Activated T-cell treated with anti-CD3 and anti-CD28 coated beads, Interleukin-2, amount 50 U/mL, for 72 hours (primary cell): ENCODE measurements at places on chromosomes 16 and 17. TPM values are rescaled to one million over a fixed set of nuclear protein-coding genes. Genes with fewer than 3 reads are reported as not detected.

DNA sequence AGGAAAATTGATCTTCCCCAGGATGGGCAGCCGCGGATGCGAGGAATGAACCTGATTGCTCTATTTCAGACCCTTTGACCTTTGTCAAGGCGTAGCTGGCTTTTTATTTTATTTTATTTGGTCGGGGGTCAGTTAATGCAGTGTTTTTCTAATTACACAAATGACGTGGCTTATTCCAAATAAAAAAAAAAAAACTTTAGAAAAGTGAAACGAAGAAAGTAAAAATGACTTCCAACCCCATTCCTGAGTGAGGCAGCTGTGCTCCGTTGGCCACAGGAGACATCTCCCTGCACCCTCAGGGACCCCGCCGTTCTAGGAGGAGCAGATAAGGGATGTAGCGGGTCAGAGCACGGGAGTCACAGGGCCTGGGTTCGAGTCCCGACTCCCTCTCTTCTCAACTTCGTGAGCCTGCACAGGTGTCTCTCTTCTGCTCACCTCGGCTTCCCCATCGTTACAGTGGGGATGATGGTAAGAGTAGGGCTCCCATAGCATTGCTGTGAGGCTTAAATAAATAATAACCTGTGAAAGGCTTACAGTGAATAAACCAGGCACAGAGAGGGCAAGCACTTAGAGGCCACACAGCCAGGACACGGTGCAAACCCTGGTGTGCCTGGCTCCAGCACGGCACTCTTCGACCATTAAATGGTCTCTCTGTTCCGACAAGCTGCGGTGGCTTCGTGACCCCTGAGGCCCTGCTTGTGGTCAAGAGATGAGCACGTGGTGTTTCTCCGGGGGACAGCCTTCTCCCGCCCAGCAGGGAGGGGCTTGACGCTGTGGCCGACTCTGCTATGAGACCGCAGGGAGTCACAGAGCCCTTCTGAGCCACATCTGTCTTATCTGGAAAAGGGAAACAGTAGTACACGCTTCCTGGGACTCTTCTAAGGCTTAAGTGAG is 10.2 kb downstream of the FOXF1 start:
- DNase-seq, result no peak

DNA sequence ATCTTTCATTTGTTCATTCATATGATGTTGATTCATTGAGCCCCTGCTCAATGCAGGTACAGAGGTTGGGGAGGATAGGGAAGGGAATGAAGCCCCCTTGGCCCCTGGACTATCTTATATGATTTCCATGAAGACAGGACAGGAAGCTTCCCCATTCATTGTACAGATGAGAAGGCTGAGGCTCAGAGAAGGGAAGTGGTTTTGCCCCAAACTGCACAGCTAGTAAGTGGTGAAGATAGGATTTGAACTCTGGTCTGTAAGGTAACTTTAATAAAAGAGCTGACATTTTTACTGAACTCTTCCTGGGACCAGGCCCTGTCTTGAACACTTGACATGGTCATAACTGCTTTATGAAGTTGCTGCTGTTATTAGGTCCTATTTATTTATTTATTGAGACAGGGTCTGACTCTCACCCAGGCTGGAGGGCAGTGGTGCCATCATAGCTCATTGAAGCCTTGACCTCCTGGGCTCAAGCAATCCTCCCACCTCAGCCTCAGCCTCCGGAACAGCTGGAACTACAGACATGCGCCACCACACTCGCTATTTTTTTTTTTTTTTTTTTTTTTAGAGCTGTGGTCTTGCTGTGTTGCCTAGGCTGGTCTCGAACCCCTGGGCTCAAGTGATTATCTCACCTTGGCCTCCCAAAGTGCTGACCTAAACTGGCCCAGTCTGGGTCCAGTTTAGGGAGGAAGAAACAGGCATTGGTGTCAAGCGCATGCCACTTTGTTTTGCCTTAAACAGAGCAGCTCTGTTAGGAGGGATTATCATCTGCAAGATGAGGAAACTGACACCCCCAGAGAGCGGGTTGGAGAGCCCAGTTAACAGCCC is 5.0 kb downstream of the CTF1 start:
- no peak for DNase-seq

The TAC4 gene
- not detected for total RNA-seq

The AIPL1 gene
- not detected for total RNA-seq

The WSCD1 gene
- total RNA-seq, result 0.19 TPM

DNA sequence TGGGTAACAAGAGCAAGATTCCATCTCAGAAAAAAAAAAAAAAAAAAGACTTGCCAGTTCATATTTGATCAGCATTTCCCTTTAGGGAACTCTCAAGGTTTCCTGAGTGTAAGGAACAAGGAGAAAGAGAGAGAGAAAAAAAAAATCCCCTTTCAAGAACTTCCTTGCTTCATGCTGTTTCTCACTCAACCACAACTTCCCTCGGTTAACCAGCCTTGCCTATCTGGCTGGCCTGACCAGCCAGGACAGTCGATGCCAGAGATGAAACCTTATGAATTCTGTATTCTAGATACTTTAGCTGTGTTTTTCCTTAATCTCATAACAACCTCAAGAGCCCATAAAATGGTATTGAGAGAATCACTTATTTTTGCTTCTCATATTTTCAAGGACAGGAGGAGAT is 2.6 kb upstream of the N4BP1 start:
- DNase-seq, result no peak

DNA sequence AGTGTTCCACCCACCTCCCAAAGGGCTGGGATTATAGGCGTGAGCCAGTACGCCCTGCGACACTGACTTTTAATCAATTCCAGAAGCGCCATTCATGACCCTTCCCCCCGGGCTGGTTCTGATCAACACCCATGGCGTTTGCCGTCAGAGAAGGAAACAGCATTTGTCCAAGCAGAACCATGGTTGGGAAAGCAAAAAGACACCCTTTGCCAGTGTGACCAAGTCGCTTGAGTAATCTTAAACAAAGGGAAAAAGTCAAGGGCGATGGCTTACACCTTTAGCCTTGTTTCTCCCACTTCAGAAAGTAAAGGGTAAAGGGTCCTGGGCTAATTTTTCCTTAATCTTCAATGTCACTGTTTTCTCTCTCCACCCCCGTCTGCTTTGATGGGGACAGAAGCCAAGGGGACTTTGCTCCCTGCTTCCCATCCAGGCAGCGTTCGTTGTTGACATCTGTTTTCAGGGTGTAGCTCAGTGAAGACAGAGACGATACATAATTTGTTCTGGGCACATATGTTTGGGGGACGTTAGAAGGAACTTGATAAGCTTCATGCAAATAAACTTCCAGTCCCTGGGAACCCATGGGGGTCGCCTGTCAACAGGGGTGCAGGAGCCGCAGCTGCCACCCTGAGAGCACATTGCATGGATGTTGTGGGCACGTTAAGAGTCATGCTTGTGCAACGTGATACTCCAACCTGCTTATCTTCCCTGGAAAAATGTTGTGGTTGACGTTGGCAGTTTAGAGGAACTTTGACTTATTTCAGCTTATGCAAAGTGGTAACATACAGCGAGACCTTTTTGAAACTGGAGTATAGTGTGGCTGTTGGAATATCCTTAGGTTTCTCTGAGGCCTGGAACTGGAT is 50.6 kb upstream of the TANGO6 start:
- DNase-seq, result no peak

GRCh38 chr16:11610121-11610505 is 23.4 kb upstream of the LITAF start:
- no peak for DNase-seq

The DNASE1L2 gene
- 1.1 TPM for total RNA-seq

DNA sequence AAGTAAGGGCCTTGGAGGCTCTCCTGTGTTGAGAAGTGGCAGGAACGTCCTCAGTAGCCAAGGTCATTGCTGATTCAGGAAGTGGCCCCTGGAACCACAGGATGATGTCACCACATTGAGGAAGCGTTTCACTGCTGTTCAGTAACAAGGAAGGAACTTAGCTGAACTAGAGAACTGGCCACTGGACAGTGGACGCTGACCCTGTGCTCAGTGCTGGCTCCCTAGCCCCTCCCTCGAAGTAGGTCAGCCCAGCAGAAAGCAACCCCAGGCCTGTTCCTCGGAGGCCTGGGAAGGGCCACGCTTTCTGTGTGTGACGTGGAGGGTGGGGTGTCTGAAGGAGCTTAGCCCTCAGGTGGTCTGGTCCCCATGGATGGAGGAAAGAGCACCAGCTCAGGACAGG is 58.3 kb downstream of the B9D1 start:
- DNase-seq, result no peak

The GNAO1 gene
- 21.0 TPM for total RNA-seq

The USP31 gene
- total RNA-seq, result 6.1 TPM

GRCh38 chr16:505479-506245 is 21.9 kb upstream of the CAPN15 start:
- DNase-seq, result no peak

The HEXIM2 gene
- total RNA-seq, result 13.0 TPM

The PERCC1 gene
- total RNA-seq, result not detected

GRCh38 chr17:32769846-32770245 is 107.1 kb downstream of the MYO1D start:
- DNase-seq, result no peak

GRCh38 chr16:19014461-19014860 is 30.7 kb downstream of the TMC7 start:
- no peak for DNase-seq

The ARL5C gene
- total RNA-seq, result 0.12 TPM

GRCh38 chr17:74919440-74920305 is 3.4 kb downstream of the USH1G start:
- DNase-seq, result peak; percentile 29

- no peak for DNase-seq
Observed at GRCh38 chr17:19800571-19800970, 52.5 kb upstream of the ALDH3A1 start.

DNA sequence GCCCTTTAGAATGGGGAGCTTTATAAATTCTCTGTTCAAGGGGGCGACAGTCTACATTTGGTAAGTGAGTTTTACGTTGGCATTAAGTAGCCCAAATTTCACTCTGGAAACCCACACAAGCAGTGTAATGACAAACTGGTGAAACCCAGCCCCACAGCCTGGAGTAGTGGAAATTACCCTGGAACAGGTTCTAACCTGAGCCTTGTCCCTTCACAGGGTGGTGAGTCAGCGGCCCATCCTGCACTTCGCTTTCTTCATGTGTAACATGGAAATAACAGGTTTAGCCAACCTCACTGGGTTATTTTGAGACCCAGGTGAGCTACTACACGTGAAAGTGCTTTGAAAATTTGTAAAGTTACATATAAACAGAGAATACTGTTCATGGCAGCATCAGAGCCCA is 3.5 kb upstream of the TLCD3A start:
- DNase-seq, result no peak
